ENCODE measurements at places on chromosomes 5 and 9.

DNA sequence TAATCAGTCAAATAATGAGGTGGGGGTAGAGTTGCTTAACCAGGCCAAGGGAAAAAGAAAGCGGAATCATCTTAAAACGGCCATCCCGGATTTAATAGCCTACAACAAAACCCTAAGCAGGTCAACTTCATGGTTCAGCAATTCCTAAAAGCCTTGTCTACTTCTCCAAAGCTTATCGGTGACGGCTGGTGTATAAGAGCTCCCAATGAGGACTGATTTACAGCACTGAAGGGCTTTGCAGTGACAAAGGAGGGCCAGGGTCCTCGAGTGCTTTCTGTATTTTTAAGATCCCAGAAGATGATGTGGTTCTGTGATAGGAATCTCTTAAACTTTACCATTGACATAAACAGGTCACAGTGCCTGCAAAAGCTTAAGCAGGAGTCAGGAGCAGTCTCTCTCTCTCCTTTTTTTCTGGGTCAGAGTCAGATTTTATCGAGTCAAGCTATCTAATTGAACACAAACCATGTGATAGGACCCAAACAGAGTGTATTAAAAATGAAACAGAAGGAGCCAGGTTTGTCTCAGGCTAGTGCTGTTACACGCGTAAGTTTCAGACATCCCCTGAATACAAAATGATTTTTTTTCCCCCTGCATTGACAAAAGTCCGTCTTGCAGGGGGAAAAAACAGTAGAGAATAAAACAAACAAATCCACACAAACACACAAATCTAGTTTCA is 663.6 kb upstream of the ZNF608 start:
- no peak for DNase-seq

DNA sequence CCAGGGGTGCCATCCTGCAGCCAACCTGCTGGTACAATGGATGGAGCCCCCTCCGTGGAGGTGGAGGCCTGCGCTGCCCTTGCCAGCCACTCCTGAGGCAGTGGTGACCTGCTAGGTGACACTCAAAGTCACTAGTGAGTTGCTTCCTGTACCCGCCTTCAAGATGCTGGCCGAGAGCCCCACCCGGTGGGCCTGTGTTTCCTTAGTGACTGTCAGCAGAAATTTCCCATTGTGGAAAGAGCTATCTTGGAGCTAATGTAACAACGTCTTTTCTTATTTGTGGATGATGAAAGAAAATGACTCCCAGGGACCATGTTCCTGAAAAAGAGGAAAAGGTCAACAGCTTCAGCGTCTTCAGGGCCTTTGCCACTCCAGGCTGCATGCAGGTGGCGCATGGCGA is 117.0 kb upstream of the BOD1 start:
- DNase-seq, result no peak

DNA sequence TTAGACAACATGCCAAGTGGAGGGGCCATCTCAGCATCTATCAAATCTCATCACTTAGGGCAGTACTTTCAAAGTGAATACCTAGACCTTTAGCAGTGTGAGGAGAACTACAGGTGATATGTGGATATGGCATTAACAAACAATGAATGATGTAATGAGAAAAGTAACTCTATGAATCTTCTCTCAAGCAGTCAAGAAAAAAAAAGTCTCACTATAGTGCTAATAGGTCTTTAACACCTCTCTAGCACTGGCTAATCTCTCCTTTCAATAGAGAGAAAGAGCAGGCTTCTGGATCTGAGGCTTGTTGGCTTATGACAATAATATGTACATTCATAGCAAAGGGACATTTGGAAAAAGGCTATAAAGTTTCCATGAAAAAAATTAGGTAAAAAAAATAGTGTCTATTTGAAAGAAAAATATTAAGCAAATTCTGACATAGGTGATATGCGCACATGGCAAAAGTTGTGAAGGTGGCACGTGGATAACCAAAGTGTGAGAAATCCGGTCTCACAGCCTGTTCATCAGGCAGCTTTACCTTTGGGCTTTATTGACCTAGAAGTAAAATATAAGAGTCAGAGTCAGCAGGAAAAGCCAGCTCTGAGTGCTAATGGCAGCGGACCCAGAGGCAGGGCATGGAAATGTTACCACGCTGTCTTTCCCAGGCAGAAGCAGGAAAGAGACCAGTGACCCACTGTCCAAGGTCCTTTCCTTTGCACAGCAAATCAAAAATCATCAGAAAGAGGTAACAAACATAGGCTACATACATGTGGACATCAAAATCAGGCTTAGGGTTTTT is 203.4 kb downstream of the EFNA5 start:
- no peak for DNase-seq

- DNase-seq, result no peak
These were observed 51.3 kb upstream of the PTGER4 start for GRCh38 chr5:40628407-40628806.

DNA sequence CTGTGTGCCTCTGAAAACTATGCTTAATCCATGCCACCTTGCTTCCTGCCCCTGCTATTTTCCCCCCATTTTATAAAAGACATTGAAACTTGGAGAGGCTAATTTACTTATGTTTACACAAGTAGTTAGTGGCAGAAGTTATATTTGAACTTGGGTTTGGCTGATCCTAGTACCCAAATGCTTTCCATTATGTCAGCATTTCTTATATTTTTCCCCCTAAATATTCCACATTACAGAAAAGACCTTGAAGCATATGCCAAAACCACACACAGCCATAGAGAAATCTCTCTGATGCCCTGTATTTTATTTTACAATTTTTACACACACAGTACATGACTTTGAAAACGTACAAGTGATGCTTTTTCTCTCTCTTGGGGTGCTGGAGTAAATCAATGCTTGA is 11.2 kb downstream of the C1QTNF2 start:
- DNase-seq, result no peak

DNA sequence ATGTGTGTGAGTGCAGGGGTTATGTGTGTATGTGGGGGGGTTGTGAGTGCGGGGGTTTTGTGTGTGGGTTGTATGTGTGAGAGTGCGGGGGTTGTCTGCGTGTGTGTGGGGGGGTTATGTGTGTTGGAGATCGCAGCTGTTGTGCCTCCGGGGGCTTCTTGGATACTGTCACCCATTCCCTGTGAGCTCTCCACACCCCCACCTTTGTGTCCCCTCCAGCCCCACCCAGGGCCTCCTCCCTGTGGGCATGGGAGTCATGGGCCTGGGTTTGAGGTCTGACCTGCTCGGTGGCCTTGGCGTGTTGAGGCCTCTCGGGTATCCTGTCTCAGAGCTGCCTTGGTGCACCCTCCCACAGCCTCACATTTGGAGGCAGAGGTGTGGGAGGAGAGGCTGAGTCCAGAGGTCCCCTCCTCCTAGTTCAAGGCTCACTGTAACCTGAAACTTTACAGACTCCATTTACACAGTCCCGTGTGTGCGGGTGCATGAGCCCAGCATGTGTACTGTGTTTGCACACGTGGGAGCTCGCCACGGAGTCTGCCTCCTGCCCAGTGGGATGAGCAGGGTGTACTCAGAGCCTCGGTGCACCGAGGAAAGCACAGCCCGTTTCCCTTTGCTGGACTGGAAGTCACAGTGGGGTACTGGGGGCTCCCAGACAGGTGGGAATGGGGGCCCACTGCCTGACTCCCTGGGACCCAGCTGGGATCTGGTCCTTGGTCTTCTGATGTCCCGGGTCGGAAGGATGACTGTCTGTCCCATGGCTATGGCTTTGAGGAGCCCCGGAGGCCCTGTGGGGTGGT is 43.4 kb downstream of the RXRA start:
- no peak for DNase-seq

GRCh38 chr5:56158331-56158960 is 74.7 kb downstream of the ANKRD55 start:
- no peak for DNase-seq

DNA sequence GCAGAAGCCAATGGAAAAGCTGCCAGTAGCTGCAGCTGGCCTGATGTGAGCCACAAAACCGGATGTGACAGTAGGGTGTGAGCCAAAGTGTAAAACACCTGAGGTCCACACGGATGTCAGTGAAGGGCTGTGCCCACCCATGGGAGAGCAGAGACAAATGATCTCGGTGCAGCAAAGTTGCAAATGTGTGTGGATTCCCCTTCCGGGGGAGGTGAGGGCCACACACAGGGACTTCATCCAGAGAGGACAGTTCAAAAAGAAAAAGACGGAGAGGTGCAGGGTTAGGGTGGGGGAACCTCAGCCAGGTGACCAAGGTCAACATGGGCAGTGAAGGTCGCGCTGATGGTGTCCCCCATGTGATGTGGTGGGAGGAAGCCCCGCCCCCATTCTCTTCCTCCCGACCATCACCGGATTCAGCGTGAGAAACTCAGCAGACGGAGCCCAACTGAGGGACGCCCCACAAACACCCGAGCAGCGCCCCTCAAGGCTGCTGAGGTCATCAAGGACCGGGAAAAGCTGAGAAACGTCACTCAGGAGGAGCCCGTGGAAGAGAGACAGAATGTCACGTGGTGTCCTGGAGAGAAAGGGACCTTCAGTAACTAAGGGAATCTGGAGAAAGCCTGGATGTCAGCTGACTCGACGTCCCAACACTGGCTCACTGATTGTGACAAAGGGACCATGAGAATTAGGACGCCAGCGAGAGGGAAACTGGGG is 11.4 kb upstream of the PTGDS start:
- no peak for DNase-seq

GRCh38 chr9:17185481-17186029 is 50.7 kb downstream of the CNTLN start:
- DNase-seq, result no peak

- DNase-seq, result no peak
These were observed 173.0 kb downstream of the HINT1 start for GRCh38 chr5:130992095-130992494.

GRCh38 chr5:3194684-3195083 is 400.9 kb upstream of the IRX1 start:
- DNase-seq, result no peak

DNA sequence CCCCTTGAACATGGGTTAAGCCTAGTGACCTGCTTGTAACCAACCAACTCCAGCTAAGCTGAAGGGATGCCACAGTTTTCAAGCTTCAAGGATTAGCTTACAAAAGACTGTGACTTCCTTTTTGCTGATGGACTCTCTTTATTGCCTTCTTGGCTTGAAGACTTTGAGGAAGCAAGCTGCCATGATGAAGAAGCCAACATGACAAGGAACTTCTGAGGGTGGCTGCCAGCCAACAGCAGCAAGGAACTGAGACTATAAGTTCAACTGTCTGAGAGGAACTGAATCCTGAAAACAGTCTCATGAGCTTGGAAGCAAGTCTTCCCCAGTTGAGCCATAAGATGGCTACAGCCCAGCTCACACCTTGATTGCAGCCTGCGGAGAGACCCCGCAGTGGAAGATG is 116.1 kb upstream of the TAF11L2 start:
- no peak for DNase-seq

- DNase-seq, result no peak
These were observed 64.6 kb upstream of the HAND1 start for GRCh38 chr5:154542581-154542980.

- no peak for DNase-seq
These were observed 10.7 kb upstream of the POC5 start for GRCh38 chr5:75727931-75728330.

GRCh38 chr9:77933019-77933418 is 98.6 kb downstream of the GNAQ start:
- DNase-seq, result no peak

DNA sequence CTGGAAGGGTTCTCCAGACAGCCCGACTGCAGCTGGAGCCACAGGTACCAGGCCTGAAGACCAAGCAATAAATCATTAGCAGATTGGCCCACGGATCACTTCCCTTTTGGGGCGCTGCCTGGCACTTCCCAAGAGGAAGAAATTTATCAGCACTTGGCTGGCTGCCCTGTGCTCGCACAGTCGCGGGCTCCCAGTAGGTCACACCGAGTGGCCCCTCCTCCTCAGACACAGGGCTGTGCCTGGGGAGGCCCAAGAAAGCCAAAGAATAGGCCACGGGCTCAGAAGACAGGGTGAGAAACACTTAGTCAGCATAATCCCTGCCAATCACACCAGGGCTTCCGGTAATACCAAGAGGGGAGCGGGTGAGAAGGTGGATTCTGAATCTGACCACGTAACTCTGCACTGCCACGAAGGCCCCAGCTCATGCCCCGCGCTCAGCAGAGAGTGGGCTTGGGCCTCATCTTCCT is 115.7 kb upstream of the MSX2 start:
- DNase-seq, result no peak

- DNase-seq, result no peak
These were observed 9.0 kb upstream of the LCN1 start for GRCh38 chr9:135512241-135512603.

DNA sequence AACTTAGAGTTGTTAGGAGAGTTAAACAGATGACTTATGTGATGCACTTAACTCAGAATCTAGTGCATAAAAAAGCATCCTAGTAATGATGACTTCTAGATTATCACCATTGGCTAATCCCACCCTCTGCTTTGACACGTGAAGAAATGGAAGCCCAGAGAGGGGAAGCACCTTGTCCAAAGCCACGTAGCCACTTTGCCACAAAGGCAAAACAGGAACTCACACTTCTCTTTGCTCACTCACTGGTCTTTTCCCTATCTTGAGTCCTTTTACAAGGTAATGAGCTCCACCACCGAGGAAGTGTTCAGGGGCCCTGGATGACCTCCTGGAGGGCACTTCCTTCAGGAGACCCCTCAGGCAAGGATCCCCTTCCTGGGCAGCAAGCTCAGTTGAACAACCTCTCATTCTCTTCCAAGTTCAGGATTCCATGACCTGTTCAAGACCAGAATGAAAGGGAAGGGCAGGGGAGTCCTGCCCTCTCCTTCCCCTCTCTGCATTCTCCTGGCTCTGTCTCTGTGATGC is 89.7 kb downstream of the HRH2 start:
- DNase-seq, result no peak

- DNase-seq, result no peak
These were observed 12.4 kb downstream of the SMAD5 start for GRCh38 chr5:136145030-136145429.

DNA sequence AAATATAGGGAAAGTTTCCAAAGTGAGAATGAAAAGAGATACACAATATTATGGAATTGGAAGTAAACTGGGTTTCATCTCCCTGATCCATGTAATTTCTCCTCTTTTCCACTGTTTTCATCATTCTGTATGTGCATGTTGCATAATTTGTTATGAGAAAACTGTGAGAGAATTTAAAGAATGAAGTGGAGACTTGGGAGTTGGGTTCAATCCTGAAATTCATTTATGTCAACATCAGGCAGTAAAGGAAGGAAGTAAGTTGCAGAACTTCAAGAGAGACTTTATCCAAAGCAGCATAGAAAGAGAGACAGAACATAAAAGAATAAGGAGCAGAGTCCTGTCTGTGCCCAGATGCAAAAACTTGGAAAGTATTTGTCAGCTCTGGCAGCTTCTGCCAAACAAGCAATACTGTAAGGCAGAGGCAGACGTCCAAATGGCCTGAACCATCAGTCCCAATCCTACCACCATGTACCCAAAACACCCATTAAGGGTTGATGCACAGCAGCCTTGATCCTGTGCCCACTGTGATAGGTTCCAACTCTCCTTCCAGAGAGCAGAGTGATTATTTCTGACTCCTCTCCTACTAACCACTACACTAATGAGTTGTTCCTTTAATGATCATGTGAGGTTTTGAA is 425.3 kb upstream of the CDH6 start:
- no peak for DNase-seq

GRCh38 chr5:158326256-158326655 is 467.3 kb upstream of the CLINT1 start:
- DNase-seq, result no peak

- DNase-seq, result no peak
These were observed 276.5 kb downstream of the SLIT3 start for GRCh38 chr5:169024421-169024820.

- no peak for DNase-seq
These were observed 125.9 kb upstream of the OSMR start for GRCh38 chr5:38719916-38720315.
